Activated CD4-positive, alpha-beta T cell treated with anti-CD3 and anti-CD28 coated beads, Interleukin-2, amount 50 U/mL, for 24 hours (primary cell): ENCODE measurements at places on chromosomes 6 and 20.

DNA sequence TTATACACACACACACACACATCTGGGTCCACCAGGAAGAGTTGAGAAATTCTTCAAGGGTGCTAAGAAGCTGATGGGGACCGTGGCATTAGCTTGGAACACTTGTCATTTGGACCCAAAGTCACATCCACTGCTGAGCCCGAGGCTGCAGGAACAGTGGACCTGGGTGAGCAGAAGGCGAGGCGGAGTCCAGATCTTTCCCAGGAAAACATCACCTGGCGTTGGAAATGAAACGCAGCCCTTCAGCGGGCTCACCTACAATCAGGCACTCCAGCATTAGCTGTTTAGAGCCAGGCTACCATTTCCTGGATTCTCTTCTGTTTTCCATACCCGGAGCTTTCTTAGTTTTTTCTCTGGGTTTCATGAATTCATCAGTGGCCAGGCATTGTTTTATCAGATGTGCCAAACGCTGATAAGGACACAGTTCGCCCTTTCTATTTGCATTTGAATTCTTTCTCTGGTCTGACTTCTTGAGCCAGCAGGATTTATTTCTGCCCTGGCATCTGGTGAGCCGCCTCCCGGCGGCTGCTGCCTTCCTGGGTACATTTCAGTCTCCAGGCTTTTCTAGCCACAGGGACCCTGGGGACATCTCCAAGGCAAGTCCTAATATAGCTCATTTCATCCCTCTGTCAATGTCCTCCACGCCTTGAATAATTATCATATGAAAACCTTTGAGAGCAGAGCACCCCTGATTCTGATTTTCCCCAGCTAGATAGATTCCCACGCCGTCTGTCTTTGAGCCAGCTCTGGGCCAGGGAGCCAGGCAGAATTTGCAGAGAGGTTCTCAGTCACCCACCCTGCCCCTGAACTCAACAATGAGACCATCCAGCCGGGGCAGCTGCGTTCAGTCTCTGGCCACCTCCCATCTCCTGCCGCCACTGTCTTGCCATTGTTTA is 170.9 kb downstream of the TTLL2 start:
- no peak for DNase-seq

GRCh38 chr20:58698741-58699622 is 6.4 kb downstream of the NPEPL1 start:
- DNase-seq = no peak

DNA sequence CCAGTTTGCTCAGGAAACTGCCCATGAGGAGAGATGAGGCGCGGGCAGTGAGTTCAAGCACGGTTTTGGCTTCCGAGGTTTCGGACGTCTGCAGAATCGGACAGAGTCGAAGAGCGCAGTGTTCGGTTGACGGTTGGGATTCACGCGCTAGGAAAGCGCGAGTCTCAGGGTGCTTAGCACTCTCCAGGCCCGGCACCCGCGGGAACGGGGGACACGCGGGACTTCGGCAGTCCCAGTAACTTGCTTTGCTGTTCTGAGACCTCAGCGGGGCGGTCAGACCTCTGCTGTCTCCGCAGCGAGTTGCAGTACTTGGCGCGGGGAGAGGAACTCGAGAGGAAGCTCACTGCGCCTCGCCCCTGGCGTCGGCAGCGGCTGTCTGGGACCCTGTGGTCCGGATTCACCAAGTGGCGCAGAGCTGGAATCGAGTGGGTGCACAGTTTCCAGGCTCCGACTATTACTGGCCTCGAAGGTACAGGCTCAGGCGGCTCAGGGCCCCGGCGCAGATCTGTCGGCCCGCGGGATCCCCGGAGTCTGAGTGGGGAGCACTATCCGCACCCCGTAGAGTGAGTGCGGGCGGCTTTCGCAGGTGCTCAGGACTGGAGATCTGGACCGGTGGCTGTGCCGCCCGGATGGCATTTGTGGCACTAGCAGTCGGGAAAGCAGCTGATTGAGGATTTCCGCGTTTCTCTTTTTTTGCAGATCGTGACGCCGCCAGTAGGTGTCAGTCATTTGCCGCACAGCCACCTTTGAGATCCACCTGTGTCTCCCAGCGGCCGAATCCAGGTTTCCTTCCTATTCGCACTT is at the start of gene POM121L2:
TSS of gene POM121L2 (minus strand) at position 128 of the 804 bp plus-strand sequence. CDS start at position 25, 103 bp downstream.
- DNase-seq = peak; percentile 38

- DNase-seq = no peak
Observed at GRCh38 chr6:157804448-157805327, 18.4 kb upstream of the SNX9 start.

GRCh38 chr20:13739731-13740649 is 44.7 kb downstream of the ESF1 start:
- DNase-seq = no peak

DNA sequence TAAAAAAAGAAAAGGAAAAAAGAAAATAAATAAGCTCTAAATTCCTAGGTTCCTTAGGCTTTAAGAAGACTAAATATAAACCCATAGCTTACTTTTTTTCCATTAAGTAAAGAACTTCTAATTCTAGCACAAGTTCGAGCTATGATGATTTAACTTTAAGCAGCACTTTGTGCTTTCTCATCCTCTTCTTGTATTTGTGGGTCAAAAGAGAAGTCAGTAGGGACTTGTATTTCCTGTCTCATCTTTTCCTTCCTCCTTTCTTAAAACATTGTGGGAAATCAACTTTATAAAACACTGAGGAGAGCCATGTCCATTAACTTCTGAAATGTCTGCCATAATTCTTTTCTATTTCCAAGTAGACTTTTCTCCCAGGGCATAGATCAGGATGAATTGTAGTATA is 637.7 kb upstream of the CITED2 start:
- DNase-seq = no peak

DNA sequence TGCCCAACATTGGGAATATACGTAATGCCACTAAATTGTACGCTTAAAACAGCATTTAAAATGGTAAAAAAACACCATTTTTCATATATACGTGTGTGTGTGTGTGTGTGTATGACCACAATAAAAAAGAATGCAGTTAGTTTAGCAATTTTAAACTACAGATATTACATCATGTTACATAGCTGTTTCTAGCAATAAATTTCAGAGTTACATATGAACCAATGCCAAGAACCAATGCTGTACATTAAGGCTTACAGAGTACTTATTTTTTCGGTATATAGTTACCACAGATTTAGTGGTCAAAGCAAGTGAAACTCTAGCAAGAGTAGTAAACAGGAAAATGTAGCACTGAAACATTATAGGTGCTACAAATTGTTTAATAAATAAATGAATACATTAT is 119.3 kb downstream of the PDE10A start:
- DNase-seq = no peak

- DNase-seq = no peak
Observed at GRCh38 chr20:12773936-12774335, 234.8 kb upstream of the SPTLC3 start.

DNA sequence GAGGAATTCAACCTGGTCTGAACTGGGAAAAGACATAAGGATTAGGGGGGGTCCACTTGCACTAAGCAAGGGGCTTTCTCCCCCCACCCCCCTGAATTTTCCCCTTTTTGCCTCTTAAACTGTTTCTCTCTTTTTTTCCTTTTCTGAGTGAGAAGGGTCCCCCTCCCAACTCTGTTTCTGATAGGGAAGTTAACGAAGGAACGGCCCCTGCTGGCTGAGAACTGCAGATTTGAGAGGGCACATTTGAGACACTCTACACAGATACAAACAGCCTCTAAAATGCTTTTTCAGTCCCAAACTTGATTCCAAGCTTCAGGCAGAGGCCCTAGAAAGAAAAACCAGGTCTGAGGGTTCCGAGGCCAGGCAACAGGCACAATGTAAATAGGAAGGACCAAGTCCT is 91.7 kb downstream of the JARID2 start:
- DNase-seq = no peak

DNA sequence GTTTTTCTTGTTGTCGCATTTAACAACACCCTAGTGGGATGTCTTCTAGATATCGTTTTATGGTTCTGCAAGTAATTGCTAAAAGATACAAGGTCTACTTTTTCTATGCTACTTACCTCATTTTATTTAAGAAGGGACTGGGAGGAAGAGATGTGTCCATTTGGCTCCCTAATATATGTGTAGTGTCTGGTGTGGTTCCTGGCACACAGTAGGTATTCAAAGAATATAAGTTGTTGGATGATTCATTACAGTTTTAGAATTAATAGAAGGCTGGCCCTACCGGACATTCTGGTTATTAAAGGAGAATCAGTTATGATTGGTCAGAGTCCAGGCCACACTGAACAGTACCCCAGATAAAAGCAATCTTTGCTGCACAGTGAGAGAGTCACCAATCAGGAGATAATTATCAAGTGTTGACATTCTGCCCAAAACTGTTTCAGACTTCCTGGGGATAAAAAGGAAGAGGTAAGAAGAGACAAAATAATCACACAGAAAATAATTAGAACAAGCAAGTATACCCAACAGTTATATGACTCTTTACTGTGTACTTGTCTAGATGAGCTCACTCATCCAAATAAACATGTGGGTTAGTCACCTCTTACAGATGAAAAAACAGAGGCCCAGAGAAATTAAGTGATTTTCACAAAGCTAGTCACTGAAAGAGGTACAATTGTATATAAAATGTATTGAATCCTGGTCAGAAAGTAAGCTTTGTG is 7.0 kb downstream of the TMEM244 start:
- no peak for DNase-seq

DNA sequence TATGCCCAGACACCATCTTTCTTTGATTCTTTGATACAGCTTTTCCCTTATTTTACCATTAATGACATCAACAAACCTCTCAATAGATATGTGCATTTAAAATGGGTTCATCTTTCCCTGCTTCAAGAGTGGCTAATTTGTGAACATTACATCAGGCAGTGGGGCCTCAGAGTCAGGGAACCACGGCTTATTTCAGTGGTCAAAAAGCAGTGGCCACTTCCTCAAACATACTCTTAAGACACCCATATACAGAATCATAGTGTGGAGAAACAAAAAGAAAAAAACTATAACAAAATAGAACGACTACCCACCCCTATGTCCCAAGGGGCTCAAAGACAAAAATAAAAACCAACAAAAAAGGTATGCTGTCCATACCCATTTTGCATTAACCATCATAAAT is 12.9 kb downstream of the SALL4 start:
- no peak for DNase-seq

DNA sequence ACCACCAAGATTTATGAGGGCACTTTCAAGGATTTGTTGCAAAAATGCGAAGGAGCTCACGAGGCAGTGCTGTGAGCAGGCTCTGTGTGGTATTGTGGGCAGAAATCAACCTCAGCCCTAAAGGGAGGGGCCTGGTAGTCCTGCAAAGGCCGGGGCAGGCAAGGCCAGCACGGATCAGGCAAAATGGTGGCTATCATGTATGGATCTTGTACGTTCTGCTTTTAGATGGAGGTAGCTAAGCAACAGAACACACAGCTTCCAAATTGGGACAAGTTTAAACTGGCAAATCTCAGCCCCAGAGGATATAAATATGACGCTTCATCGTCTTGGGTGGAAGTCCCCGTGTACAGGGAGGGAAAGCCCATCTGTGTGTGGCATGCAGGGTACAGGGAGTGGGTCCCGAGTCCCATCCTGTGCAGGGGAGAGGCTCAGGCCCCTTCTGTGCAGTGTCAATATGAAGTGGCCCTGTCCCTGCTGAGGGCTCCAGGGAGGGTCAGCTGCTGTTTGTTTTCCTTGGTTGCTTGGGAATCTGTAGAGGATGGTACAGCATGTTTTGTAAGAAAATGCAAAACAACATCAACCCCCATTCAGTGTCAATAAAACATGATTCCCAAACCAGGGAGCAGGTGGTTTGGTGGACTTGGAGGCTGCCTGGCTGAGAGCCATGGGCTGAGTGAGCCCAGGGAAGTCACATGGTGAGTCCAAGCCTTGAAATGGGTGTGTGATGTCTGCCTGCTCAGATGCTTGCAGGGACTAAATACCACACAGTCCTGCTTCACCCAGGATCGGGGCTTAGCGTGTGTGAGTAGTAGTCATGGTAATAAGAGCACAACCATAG is 113.0 kb downstream of the SYCP2 start:
- DNase-seq = no peak

- DNase-seq = no peak
Observed at GRCh38 chr6:14309951-14310445, 192.4 kb downstream of the CD83 start.
